ENCODE measurements at places on chromosomes 3 and 15.
A peak's percentile ranks its signal among the peaks of the same experiment; 100 is the strongest.

- peak; percentile 54 for DNase-seq
Measured at GRCh38 chr15:38068626-38069391, 134.4 kb downstream of the TMCO5A start.

- DNase-seq = no peak
Measured at GRCh38 chr3:168865022-168865551, 769.4 kb upstream of the GOLIM4 start.

DNA sequence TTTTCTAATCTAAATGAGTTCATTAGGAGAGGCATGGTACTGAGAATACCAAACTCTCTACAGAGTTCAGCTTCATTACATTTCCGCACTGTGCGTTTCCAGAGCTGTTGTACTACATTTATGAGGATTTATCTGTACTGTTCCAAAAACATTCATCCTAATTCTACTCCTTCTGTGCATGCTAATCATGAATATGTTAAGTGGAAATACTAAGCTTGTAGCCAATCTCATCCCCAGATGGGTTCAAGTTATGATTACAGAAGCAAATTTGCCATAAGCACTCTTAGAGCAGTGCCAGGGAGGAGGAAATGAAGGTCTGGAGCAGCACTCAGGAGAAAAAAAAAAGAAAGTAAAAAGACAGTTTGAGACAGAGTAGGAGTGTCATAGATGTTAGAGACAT is 544.3 kb downstream of the GBE1 start:
- DNase-seq = no peak

DNA sequence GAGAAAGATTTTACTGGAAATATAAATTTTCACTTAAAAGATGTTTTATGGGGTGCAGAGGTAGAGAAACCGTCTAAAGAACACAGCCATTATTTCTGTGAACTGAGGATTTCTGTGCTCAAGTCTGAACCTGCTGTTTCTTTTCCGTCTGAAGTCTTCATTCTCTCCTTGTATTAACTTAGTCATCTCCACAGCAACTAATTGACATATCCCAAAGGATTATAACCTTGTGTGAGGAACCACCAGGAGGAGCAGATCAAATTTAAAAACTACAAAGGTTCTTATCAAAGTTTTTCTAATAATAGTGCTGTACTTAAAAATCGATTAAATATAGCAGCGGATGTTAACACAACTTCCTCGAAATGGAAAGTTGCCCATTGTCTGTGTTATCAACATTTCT is 31.1 kb upstream of the ICE2 start:
- DNase-seq = no peak

DNA sequence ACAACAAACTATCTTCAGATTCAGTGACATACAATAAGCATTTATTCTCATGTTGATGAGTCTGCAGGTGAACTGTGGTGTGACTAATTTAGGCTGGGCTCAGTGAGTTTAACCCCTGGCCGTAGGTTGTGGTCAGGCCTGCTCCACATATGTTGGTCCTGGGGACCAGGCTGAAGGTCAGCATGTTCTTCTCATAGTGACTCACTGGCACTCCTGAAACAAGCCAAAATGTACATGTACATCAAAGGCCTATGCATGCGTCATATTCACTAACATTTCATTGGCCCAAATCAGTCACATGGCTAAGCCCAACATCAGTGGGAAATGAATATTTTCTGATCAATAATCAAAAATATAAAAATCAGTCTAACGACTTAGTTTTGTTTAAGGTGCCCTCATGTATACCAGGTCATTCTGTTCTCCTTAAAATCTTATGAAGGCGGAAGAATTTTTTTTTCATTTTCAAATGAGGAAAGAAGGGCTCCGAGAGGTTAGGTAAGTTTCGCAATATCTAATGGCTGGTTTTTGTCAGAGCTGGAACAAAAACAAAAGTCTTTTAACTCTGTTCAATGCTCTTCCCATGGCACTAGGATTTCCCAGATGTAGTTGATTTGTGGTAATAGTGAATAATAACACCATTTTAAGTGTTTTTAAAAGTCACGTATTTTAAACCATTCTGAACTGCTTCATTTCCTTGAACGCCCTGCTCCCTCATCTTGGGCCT is 148.5 kb downstream of the MFSD1 start:
- DNase-seq = no peak

GRCh38 chr15:29990035-29990434 is 92.7 kb upstream of the GOLGA8J start:
- no peak for DNase-seq

DNA sequence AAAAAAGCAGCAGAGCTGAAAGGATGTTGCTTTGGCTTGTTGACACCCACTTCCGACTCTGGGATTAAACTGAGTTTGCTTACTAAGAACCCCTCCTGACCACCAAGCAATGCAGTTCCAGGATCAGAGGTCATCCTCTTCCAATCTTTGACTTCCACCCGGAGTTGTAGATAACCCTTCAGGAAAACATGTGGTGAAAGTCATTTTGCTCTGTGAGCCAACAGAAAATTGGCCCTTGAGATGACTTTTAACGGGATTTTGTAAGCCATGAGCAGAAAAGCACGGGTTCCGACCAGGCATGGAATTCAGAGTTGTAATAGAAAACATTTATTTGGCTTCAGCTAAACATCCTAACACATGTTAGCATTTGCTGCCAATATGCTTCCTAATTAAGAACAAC is 171.6 kb upstream of the NR2F2 start:
- DNase-seq = no peak

GRCh38 chr15:91535856-91536500 is 317.5 kb upstream of the SLCO3A1 start:
- no peak for DNase-seq

DNA sequence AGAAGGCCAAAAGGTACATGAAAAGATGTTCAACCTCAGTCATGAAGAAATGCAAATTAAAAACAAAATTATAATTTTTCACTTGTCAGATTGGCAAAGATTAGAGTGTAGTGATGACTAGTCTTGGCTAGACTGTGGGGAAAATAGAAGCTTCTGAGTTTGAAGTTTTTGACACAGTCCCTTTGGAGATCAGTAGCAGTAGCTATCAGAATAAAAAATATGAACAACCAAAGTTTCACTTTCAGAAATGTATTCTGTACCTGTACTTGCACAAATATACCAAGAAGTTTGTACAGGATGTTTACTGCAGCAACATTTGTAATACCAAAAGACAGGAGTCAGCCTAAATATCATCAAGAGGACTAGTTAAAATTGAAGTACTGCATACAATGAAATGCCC is 14.1 kb downstream of the ATP2C1 start:
- no peak for DNase-seq

- DNase-seq = no peak
Measured at GRCh38 chr15:89998923-89999675, 2.0 kb upstream of the ZNF710 start.

DNA sequence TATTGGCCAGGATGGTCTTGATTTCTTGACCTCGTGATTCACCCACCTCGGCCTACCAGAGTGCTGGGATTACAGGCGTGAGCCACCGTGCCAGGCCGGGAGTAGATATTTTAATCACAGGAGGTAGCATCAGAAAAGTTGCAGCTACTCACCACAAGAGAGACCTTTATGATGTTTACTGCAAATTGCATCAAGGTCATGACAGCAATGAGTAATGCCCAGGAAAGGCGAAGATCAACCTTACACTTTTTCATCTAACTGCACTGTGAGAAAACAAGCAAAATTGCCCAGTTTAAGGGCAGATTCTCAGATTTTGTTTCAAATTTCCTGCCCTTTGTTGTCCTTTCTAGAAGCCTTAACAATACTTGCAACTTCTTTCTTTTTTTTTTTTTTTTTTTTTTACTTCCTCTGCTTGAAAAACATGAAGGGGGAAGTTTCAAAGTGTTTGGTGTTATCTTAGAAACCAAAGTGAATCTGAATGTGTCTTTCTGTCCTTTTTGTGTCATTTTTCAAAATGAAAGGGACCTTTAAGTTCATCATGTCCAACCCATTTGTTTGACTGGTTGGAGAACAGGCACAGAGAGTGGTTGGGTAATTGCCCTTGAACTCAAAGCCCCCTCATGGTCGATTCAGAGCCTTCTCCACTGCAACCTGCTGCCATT is 25.0 kb downstream of the TGFBR2 start:
- no peak for DNase-seq

GRCh38 chr3:55797084-55797483 is 310.0 kb upstream of the WNT5A start:
- no peak for DNase-seq

GRCh38 chr3:37347941-37348340 is 173.6 kb upstream of the LRRFIP2 start:
- DNase-seq = no peak

- no peak for DNase-seq
Measured at GRCh38 chr3:54988838-54989630, 61.2 kb upstream of the LRTM1 start.

DNA sequence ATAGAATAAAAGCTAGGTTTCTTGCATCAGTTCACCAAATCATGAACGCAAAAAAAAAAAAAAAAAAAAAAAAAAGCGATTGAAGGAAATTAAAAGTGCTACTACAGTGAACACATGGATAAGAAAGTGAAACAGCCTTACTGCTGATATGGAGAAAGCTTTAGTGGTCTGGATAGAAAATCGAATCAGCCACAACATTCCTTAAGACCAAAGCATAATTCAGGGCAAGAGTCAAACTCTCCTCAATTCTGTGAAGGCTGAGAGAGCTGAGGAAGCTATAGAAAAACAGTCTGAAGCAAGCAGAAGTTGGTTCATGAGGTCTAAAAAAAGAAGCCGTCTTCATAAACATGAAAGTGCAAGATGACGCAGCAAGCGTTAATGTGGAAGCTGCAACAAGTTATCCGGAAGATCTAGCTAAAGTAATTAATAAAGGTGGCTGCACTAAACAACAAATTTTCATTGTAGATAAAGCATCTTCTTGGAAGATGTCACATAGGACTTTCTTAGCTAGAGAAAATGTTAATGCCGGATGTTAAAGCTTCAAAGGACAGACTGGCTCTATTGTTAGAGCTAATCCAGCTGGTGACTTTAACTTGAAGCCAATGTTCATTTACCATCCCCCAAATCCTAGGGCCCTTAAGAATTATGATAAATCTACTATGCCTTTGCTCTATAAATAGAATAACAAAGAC is 19.2 kb downstream of the P3H2 start:
- no peak for DNase-seq

GRCh38 chr3:187315872-187316271 is 24.3 kb upstream of the MASP1 start:
- no peak for DNase-seq

GRCh38 chr15:31306426-31307269 is 20.0 kb upstream of the KLF13 start:
- no peak for DNase-seq

- no peak for DNase-seq
Measured at GRCh38 chr3:190375246-190375645, 12.7 kb upstream of the CLDN16 start.

DNA sequence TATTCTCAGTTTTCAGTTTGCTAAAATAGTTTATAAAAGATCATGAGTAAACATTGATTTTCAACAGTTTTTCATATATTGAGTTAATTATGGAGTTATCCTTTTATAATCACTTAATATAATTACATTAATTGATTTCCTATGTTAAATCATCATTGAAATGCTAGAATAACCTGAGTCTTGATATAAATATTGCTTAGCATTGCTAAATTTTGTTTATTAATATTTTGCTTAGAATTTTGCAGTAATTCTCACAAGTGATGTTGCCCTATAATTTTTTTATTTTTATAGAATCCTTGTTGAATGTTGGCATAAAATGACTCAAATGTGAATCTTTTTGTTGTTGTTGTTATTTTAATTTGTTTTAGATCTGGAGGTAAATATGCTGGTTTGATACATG is 654.2 kb downstream of the OTOL1 start:
- DNase-seq = no peak

GRCh38 chr3:195097331-195098255 is 173.4 kb downstream of the XXYLT1 start:
- DNase-seq = peak; percentile 13

DNA sequence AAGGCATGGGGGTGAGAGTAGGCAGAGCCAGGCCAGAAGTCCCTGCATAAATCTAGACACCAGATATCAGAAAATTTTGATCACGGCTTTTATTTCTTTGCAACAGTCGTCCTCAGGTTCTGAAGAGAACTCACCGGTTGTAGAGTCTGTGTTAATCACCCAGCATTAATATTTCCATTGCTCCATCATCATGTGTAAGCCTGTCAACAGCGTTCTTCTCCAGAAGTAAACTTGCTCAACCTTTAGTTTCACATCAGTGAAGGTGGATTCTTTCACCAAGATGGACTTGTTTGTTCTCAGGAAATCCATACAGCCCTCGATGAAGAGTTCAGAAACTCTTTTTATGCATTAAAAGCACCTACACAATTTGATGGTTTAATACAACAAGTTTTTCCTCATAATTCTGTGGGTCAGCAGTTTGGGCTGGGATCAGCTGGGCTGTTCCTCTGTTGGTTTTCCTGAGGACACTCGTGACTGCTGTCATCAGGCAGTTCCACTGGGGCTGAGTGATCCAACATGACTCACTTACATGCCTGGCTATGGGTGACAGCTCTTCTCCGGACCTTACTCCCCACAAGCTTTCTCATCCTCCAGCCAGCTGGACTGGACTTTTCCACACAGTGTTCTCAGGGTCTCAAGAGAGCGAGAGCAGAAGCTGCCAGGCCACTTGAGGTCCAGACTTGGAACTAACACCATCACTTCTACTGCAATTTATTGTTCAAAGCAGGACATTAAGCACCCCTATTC is 303.4 kb downstream of the ZNF621 start:
- DNase-seq = no peak

DNA sequence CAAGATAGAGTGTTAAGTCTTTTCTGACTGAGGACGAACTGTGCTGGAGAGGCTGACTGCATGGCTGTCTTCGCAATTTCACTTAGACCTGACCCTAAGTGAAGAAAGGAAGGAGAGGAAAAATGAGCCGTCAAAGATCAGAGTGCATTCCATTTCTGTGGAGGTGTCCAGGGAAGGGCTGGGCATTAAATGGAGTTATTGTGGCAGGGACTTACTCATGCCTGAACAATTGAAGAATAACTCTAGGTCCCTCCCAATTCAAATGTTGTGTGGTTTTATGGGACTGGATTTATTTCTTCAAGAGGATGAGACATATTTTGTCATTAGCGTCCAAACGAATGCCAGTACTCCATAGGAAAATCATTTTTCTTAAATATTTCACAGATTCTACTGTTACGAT is 187.3 kb upstream of the CFAP20DC start:
- DNase-seq = no peak

DNA sequence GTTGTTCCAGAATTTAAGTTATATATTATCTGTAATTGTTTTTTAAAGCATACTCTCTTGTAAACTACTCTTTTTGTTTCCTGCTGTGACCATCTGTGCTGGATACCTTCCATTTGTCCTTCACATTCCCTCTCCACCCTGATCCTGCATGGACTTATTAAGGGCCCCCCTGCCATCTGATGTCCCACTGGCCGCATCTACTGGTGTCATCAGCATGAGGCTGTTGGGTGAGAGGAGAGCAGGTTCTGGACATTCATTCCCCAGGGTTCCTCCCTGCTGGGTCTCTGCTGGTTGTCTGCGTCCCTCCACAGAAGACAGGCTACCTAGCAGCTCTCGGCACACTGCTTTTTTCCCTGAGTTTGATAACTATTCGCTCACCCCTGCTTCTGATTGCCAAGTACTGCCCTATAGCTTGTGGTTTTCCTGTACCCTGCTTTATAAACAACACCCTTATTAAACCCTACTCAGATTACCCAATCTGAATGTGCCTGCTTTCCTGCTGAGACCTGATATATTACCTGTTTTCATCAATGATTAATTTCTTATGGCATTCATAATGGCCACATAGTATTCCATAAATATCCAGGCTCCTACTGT is 7.7 kb downstream of the CMTM8 start:
- DNase-seq = no peak

GRCh38 chr15:40471105-40471807 is 472 bp downstream of the CHST14 start:
- no peak for DNase-seq

- DNase-seq = peak; percentile 1
Measured at GRCh38 chr3:32340039-32340438, 51.6 kb upstream of the CMTM7 start.

GRCh38 chr3:139119331-139120025 is 74.8 kb upstream of the PRR23C start:
- no peak for DNase-seq

Data from GM12864 (cell line).